AML-193 (cell line): ENCODE measurements at places on chromosomes 4 and X.

GRCh38 chr4:11912886-11913285, 484.2 kb upstream of the HS3ST1 start:
- no peak for DNase-seq

DNA sequence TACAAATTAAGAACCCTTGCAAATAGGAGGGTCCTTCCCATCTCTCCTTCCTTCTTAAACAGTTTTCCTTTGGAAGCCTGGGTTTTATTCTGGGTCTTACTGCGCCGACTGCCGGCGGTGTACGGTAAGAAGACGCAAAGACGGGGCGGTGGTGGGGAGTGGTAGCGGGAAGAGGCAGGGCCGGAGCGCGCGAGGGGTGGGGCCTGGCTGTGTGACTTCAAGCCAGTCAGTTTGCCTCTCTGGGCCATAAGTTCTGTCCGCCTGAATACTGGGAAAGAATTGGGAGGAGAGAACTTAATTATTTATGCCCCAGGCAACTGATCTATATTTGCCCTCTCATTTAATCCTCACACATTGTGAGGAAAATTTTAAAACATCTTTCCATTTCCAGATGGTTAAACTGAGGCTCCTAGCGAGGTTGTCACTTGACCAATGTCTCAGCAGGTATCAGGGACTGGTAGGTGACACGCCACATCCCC, 726 bp upstream of the KANTR start:
- DNase-seq: peak; percentile 30

- no peak for DNase-seq
Observed at GRCh38 chr4:117249333-117249732, 164.0 kb upstream of the TRAM1L1 start.

DNA sequence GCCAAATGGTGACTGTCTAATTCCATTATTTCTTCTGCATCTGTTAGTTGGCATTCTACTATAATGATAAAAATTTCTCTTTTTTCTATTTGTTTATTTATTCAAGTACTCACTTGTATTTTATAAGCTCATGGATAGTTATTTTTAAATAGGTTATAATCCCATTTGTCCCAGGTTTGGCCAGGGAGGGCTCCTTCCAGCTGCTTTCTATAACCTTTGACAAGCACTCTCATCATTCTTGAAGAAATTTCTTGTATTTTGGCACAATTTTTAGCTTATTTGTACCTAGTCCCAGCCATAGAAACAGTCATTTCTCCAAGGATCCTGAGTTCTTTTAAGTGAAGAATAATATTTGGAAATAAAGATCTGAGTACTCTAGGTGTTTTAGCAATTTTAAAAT, 1038.6 kb upstream of the AGA start:
- DNase-seq: no peak

DNA sequence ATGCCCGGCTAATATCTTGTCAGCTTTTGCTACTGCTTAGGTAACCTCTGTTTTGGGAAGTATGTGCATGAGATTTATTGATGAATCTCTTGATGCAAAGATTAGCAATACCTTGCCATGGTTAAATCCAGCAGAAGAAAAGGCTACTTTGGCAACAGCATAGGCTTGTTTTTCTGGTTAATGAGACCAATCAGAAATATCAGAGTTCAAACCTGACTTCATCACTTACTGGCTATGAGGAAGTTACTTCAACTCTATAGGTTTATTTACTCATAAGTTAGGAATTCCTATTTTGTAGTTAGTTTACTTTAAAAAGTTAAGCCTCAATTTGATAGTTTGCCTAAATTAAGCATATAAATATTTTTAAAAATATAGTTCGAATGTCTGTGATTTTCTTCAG, 93.1 kb downstream of the PDLIM5 start:
- no peak for DNase-seq

DNA sequence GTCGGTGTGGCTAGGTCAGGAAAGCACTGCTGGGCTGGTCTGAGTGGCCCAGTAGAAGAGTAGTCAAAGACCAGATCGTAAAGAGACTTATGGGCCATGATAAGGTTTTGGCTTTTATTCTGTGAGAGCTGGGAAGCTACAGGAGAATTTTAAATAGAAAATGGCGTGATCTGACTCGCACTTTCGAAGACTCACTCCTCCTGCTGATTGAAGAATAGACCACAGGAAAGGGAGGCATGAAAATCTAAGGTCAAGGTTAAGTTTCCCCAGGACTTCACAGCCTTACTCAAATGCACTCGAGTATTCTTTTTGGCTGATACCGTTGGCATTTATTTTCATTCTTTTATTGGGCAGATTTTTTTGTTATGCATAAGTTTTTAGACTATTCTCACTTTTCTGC, 231.4 kb upstream of the ANKRD50 start:
- peak; percentile 4 for DNase-seq
